ENCODE measurements at places on chromosomes 7 and 10. TPM values are rescaled to one million over a fixed set of nuclear protein-coding genes. Genes with fewer than 3 reads are reported as not detected.

DNA sequence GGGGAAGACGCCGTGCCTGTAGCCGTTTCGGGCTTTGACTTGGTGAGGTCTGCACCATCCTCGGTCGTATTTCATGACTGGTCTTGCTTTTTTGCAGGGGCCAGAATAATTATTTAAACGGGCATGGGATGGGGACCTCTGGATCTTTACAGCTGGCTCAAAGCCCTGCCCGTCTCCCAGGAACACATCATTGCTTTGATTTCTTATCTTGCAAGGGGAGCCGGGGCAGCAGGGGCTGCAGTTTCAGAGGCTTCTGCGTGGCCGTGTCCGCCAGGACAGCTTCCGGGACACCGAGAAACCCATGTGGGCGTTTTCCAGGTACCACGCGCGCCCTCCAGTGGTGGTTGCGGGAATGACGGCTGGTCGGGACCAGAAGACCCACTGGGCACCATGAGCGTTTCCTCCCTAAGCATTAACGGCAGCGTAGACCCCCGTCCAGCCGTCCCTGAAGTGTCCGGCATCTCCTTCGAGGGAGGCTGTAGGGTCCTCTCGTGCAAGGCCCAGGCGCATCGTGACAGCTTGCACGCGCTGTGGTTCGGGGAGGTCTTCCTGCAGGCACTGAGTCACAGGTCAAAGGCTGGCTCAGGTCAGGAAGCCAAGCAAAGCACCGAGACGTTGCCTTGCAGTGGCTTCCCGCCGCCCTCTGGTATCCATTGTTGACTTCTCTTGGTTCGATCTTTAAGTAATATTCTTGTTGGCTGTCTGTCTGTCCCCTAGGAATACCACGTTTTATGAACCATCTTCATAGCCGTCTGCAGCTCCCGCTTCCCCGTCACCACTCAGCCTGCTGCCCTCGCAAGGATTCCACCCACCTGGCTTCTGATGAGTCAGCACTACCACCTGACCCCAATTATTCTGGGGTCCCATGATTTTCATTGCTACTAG is 16.2 kb upstream of the ZFAND2A start:
- DNase-seq, result no peak

DNA sequence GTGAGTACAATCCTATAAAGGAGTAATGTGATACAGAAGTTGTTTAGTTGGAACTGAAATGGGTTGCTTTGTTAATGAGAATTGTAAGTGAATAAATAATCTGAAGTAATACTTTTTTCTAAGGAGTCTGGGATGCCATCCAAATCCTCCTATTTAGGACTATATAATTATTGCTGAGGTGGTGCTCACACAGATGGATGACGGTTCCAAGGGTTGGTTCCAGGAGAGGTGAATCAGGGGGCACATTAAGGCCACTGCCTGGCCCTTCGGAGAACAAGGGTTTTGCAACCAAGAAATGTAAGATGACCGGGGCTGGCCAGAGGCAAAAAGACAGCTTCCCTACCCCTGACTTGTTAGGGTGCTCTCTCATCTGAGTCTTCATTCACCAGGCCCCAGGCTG is 352.7 kb downstream of the PHTF2 start:
- no peak for DNase-seq

GRCh38 chr7:137978464-137979237 is 23.2 kb downstream of the CREB3L2 start:
- DNase-seq, result no peak

- DNase-seq, result no peak
Measured at GRCh38 chr7:99824091-99824490, 3.7 kb upstream of the CYP3A43 start.

- no peak for DNase-seq
Measured at GRCh38 chr10:6505300-6505699, 74.8 kb downstream of the PRKCQ start.

GRCh38 chr7:127755521-127755920 is 103.5 kb downstream of the SND1 start:
- DNase-seq, result no peak

Gene PRSS37
- polyA plus RNA-seq, result not detected

Gene KCTD7
- polyA plus RNA-seq, result 18.3 TPM

Gene DMBT1
- polyA plus RNA-seq, result not detected

All from forelimb muscle (tissue), 1 donor.